Smooth muscle cell of the pulmonary artery (primary cell): ENCODE measurements at places on chromosomes 13 and 19. TPM values are rescaled to one million over a fixed set of nuclear protein-coding genes. Genes with fewer than 3 reads are reported as not detected.

The NANOS2 gene
- not detected in 2 replicates for total RNA-seq

The LGALS7B gene
- not detected in 2 replicates for total RNA-seq

The COMMD6 gene
- total RNA-seq = 38.3 and 44.0 TPM in 2 replicates

The LRRC25 gene
- 0.07 TPM in 2 replicates for total RNA-seq

The ATP4A gene
- not detected in 2 replicates for total RNA-seq

The FCGBP gene
- total RNA-seq = 4.0 and 4.8 TPM in 2 replicates

The S1PR5 gene
- 1.7 and 4.8 TPM in 2 replicates for total RNA-seq

The ZNF225 gene
- 5.6 and 7.4 TPM in 2 replicates for total RNA-seq

The DKKL1 gene
- not detected in 2 replicates for total RNA-seq

The CNFN gene
- total RNA-seq = not detected in 2 replicates

The TMEM91 gene
- 3.6 and 6.5 TPM in 2 replicates for total RNA-seq

The CLEC17A gene
- 0.13 and 0.23 TPM in 2 replicates for total RNA-seq

The C13orf42 gene
- total RNA-seq = not detected in 2 replicates

The PALM gene
- total RNA-seq = 5.2 and 18.2 TPM in 2 replicates

The IGFL2 gene
- 0.13 TPM in 1 of 2 replicates, not detected in the other for total RNA-seq

The CYP2A7 gene
- not detected in 2 replicates for total RNA-seq

The JSRP1 gene
- total RNA-seq = 0.36 TPM in 1 of 2 replicates, not detected in the other

The AP1M1 gene
- total RNA-seq = 104 and 106 TPM in 2 replicates

The TEX29 gene
- 0.26 TPM in 1 of 2 replicates, not detected in the other for total RNA-seq

The RXFP2 gene
- total RNA-seq = not detected in 2 replicates

The IZUMO2 gene
- total RNA-seq = not detected in 2 replicates

The ZNF383 gene
- total RNA-seq = 8.1 and 8.2 TPM in 2 replicates

The ACER1 gene
- not detected in 2 replicates for total RNA-seq

The COMP gene
- 0.53 and 2.5 TPM in 2 replicates for total RNA-seq

The NLRP4 gene
- total RNA-seq = not detected in 2 replicates

The PLK5 gene
- 0.13 TPM in 1 of 2 replicates, not detected in the other for total RNA-seq

The ZNF208 gene
- total RNA-seq = 0.13 and 0.33 TPM in 2 replicates

The PTPRS gene
- total RNA-seq = 161 and 166 TPM in 2 replicates

The GIPC3 gene
- total RNA-seq = 0.07 and 0.10 TPM in 2 replicates

The CYSLTR2 gene
- total RNA-seq = 0.17 and 1.5 TPM in 2 replicates

The PGLYRP1 gene
- not detected in 2 replicates for total RNA-seq

The PCDH17 gene
- total RNA-seq = 0.26 and 2.7 TPM in 2 replicates

The FGF22 gene
- not detected in 2 replicates for total RNA-seq

The SIGLEC12 gene
- not detected in 2 replicates for total RNA-seq

The OR4F17 gene
- not detected in 2 replicates for total RNA-seq

The ZNF44 gene
- 8.0 and 8.4 TPM in 2 replicates for total RNA-seq

The COL4A1 gene
- total RNA-seq = 1,079 and 2,000 TPM in 2 replicates

The NLRP7 gene
- not detected in 2 replicates for total RNA-seq

The FLT1 gene
- total RNA-seq = 3.2 and 3.8 TPM in 2 replicates

The ZNF613 gene
- 5.7 and 7.6 TPM in 2 replicates for total RNA-seq

The AP1M2 gene
- total RNA-seq = 0.13 TPM in 1 of 2 replicates, not detected in the other

The ATP4B gene
- not detected in 2 replicates for total RNA-seq

The NR1H2 gene
- 89.7 and 97.9 TPM in 2 replicates for total RNA-seq

The CRLF1 gene
- 68.1 and 189 TPM in 2 replicates for total RNA-seq

The KIR3DL2 gene
- not detected in 2 replicates for total RNA-seq

The SWSAP1 gene
- 0.50 and 0.65 TPM in 2 replicates for total RNA-seq

The MBOAT7 gene
- total RNA-seq = 71.1 and 93.0 TPM in 2 replicates

The HCST gene
- total RNA-seq = 0.46 and 1.2 TPM in 2 replicates

The PLEKHA4 gene
- total RNA-seq = 21.3 and 22.6 TPM in 2 replicates

The SIAH3 gene
- total RNA-seq = not detected in 2 replicates

The POU2F2 gene
- total RNA-seq = 0.26 and 2.5 TPM in 2 replicates

The NAPSA gene
- 0.33 and 0.36 TPM in 2 replicates for total RNA-seq
